NCI-H146 (cell line): ENCODE measurements at places on chromosomes 6 and 20.

- no peak for DNase-seq
These were observed 299.6 kb downstream of the RNGTT start for GRCh38 chr6:88663801-88664200.

DNA sequence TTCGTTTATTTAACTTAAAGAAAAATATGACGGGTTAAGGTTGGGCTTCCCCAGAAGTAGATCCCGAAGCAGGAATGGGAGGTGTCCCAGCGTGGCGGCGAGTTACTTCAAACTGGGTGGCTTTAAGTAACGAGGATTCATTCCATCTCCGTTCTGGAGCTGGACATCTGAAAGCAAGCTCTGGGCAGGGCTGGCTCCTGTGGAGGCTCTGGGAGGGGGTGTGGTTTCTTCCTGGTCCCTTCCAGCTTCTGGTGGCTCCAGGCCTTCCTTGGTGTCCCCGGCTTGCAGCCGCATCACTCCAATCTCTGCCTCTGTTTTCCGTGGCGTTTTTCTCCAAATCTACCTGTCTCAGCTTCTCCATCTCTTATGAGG lies 47.3 kb upstream of the BHLHE23 start:
- DNase-seq = no peak

DNA sequence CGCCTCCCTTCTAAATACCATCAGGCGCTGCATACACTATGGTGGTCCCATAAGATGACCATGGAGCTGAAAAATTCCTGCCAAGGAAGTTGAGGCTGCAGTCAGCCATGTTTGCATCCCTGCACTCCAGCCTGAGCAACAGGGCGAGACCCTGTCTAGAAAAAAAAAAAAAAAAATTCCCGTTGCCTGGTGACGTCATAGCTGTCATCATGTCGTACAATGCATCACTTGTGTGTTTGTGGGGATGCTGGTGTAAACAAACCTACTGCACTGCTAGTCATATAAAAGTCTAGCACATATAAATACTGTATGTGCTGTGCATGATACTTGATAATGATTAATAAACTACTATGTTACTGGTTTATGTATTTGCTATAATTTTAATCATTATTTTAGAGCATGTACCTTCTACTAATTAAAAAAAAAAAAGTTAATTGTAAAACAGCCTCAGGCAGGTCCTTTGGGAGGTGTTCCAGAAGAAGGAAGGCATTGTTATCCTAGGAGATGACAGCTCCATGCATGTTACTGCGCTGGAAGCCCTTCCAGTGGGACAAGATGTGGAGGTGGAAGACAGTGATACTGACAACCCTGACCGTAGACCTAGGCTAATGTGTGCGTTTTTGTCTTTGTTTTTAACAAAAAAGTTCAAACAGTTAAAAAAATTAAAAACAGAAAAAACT lies 132.6 kb downstream of the BANF2 start:
- DNase-seq = no peak

DNA sequence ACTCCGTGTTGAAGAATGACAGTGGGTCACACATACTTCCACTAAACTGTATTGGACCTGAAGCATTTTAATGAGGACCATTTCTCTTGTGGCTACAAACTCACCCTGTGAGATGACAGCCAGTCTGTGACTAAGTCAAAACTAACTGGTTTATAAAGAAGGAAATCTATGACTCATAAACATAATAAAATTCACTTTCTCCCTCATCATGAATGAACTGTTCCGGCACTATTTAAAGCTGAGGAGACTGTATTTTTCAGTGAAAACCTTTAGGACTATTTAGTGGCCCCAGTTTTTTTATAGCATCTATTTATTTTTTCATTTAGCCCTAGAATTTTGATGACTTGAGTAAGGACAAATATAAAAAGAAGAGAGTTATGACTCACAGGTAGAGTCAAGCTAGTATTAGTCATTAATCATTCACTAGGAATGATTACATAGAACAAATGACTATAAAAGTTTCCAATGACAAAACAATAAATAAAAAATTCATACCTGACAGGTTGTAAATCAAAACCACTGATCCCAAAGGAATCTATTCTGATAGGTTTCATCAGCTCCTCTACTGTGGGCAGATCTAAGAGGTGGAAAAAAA lies 34.2 kb downstream of the CEP162 start:
- no peak for DNase-seq

DNA sequence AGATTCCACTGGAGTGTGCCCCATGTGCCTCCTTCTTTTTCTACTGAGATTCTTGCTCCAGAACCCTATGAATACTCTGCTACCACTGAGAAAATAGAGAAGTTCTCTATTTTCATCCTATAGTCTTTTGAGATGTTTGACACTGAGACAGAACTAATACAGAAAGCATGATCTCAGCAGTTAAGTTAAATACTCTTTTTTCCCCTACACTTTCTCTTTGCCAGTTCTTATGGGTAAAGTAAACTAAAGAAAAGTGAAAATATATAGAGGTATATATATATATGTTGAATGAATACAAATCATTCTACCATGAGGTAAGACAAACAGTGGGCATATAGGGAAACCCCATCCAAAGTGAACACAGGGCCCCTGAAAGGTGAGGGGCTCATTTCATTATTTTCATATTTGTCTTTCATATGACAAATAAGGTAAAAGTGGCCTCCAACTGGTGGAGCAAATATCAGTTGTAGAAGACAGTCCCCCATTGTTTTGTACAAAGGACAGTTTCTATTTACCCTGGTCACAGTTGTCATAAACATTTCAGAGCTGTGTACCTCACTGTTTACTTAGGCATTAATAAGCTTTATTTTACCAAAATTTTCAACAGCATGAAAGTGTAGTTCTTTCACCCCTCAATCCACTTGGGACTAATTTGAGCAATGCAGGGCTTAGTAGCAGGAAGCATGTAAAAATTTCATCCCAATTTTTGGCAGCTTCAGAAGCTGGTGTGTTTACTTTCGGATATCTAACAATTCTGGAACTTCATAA lies 188.3 kb upstream of the MARCKS start:
- DNase-seq = peak; percentile 63

DNA sequence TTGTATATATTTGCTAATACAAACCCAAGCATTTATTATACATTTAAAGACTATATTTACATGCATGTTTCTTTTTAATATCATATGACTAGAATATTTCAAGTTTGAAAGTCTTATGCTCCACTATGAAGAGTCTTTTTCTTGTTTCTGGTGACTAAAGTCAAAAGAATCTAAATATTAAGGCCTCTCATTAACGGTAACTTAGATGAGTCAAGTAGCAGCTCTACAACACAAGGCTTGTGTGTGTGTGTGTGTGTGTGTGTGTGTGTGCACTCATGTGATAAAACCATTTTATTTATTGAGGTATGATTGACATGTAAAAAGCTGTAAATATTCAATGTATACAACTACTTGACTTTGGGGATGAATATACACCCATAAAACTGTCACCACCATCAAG lies 275.6 kb downstream of the TFAP2B start:
- no peak for DNase-seq

GRCh38 chr6:149347067-149347466 lies 29.6 kb downstream of the TAB2 start:
- no peak for DNase-seq

GRCh38 chr6:104321301-104321700 lies 538.4 kb downstream of the HACE1 start:
- DNase-seq = no peak
